ENCODE measurements at places on chromosomes 2 and 18.

- DNase-seq, result no peak
Observed at GRCh38 chr18:73973972-73974371, 173.7 kb downstream of the FBXO15 start.

- no peak for DNase-seq
Observed at GRCh38 chr2:220212296-220213080, 585.1 kb downstream of the SLC4A3 start.

- no peak for DNase-seq
Observed at GRCh38 chr2:10331702-10332401, 29.1 kb downstream of the HPCAL1 start.

- DNase-seq, result no peak
Observed at GRCh38 chr2:240259201-240259923, 118.9 kb upstream of the OTOS start.

DNA sequence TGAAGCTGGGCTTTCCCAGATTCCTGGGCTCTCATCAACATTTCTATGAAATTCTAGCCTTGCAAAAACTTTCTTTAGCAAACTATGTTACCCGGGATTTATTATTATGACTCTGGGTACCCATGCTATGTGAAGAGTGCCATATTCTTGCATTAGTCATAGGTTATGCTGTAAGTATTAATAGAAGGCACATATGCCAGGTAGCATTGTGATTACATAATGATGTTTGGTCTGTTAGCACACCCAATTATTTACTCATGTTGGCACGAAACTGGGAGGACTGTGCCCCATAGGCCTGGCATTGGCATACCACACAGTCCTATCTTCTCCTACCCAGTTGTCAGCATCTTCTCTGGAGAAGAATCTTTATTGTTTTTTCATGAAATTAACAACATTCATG is 171.0 kb downstream of the SLC4A3 start:
- no peak for DNase-seq

- DNase-seq, result no peak
Observed at GRCh38 chr2:101596333-101596732, 101.2 kb upstream of the MAP4K4 start.

- DNase-seq, result no peak
Observed at GRCh38 chr2:16053437-16054257, 113.3 kb downstream of the MYCN start.

DNA sequence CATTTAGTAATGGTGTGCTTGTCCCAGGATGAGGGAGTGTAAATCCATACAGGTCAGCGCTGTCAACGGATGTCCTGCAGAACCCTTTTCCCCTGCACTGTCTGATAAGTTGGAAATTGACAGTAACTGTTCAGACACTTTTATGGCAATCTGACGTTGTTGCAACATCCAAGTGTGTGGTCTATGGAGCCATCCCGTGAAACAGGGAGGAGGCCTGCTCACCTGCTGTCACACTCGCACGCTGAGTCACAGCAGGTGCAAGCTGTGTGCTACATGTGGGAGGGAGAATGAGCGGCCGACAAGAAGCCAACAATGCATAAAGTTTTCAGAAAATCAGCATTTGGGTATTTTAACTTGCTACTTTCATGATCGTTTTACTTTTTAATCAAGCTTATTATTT is 43.7 kb upstream of the RMDN2 start:
- no peak for DNase-seq

GRCh38 chr2:240983361-240983995 is 14.9 kb upstream of the SNED1 start:
- DNase-seq, result no peak

- peak; percentile 25 for DNase-seq
Observed at GRCh38 chr2:69946351-69947324, 14.8 kb downstream of the ASPRV1 start.

DNA sequence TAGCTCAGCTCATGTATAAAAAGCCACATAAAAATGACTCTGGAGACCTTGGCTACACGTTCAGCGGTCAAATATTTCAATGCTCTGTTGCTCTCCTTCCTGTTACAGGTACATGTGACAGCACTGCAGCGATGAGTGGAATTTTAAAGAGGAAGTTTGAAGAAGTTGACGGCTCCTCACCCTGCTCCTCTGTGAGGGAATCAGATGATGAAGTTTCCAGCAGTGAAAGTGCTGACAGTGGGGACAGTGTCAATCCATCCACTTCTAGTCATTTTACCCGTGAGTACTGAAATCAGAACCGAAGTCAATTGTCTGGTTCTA is 125.4 kb downstream of the CSRNP3 start:
- no peak for DNase-seq

DNA sequence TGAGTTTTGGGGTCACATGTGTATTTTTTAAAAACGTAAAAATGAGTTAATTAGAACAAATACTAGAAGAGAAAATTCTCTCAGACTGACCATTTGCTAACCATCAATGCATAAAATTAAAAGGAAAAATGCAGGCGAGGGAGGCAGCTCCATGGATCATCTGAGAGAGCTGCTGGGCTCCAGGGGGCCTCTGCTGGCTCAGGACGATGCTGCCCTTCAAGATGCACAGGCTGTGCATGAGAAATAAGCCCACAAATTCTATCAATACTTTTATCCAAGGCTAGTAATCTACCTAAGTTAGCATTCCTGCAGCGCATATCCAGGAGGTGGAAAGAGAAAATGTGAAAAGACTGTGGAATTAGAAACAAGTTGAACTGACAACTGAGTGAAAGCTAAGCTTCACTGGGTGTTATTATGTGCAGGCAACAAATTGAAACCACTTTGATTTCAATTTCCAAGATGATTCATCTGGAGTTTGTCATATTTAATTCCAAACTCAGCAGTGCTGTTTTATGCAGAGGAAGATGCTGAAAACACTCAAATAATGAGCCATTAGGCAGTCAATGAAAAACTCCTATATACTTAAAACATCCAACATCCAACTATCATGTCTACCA is 261.1 kb downstream of the NBAS start:
- no peak for DNase-seq

DNA sequence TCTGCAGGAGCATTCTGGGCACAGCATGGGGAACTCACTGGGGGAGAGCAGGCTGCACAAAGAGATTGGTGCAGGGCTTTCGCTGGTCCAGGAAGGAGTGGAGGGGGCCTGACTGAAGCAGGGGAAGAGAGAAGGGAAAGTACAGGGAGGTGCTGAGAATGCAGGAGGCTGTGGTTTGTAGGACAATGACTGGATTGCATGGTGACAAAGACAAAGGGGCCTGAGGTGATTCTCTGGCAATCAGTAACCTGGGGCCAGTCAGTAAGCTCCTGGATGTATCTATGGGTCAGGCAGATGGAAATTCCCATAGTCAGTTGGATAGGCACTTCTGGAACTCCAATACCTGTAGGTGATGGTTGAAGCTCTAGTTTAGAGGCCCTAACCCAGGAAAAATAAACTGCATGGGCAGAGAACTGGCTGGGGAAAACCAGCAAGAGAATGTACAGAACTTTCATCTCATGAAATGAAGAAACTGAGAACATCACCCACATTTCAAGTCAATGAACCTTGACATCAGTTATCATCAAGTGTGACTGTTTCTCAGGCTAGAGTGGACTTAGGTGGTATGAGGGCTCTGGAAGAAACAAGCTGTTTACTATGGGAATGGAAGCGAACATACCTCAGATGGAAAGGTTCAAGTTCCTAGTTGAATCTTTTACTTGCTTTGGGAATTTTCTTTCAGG is 193.2 kb downstream of the TPGS2 start:
- no peak for DNase-seq

DNA sequence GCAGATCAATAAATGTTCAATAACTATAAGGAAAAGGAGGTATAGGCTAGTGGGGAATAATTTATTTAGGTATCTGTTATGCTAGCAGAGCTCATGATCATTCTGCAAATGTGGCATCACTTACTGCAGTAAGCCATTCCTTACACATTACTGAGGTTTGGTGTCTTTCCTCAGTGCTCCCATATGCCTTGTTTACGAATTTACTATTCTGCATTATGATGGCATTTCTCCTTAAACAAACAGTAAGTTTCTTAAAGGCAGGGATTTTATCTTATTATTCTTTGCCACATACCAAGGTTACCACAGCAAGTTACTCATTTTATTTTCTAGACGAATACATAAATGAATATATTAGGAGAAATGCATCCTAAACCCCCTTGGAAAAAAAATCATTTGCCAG is 88.4 kb downstream of the DSEL start:
- no peak for DNase-seq

DNA sequence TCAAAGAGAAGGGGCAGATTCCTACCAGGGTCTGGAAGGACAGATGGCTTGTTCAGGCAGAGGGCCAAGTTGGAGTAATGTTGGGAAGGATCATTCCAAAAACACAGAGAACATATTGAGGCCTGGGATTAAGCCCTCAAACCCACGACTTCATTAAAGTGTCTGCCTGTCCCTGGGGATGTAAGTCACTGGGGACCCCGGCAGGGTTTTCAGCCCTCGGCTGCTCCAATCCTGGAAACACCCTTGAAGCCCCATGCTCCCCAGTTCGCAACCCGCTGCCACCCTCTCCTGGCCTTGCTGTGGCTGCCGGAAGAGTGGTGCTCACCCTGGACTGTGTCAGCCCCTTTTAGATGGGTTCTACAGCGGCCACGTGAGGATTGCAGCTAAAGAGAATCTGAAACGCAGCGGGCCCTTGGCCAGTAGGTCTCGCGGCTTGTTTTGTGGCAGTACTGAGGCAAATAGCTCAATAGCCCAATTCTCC is 79.9 kb downstream of the EPAS1 start:
- no peak for DNase-seq

GRCh38 chr2:189350540-189351209 is 90.6 kb upstream of the WDR75 start:
- DNase-seq, result no peak

DNA sequence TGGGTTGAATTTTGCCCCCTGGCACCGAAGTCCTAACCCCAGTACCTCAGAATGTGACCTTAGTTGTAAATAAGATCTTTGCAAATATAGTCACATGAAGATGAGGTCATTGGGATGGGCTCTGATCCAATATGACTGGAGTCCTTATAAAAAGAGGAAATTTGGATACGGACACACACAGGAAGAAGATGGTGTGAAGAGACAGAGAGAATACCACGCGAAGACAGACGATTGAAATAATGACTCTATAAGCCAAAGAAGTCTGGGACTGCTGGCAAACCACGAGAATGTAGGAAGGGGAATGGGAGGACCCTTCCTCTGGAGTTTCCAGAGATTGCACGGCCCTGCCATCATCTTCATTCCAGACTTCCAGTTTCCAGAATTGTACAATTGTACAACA is 98.6 kb downstream of the CPO start:
- DNase-seq, result no peak
